HTR-8/SVneo (cell line): ENCODE measurements at places on chromosomes 13 and 19.
A peak's percentile ranks its signal among the peaks of the same experiment; 100 is the strongest.

DNA sequence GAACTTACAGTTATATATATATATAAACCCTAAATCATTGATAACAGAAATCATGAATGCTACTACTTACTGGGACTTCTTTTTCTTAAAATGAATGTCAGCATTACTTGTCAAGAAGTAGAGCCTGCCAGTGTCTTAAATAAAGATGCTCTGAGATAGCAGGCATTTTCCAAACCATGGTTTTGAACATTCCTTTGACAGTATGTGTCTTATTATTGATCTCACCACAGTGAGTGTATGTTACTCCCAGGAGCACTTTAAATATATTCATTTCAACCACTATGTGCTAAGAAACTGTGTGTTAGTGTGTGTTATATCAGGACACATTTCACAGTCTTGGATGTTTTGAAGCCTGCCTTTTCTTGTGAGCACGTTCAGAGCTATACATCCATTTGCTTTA, 28.2 kb downstream of the TNFRSF19 start:
- DNase-seq: no peak

DNA sequence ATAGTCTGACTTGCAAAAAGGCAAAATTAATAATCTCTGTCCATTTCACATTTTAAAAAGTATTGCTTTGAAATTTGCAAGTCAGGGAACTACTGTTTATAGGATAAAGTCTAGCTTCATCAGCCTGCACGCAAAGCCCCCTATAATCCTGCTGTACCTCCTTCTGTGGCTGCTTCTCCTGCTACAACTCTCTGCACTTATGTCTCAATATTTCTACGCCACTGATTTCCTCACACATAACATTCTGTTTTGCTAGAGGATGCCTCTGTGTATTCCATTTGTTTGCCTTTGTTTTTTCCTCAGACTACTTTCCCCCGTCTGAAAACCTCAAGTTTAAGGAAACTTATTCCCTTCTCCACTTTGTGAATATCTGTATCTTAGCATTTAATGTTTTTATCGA, 389.9 kb downstream of the RFC3 start:
- DNase-seq: no peak

- peak; percentile 12 for DNase-seq
Observed at GRCh38 chr13:50713523-50714248, 129.8 kb downstream of the DLEU7 start.

DNA sequence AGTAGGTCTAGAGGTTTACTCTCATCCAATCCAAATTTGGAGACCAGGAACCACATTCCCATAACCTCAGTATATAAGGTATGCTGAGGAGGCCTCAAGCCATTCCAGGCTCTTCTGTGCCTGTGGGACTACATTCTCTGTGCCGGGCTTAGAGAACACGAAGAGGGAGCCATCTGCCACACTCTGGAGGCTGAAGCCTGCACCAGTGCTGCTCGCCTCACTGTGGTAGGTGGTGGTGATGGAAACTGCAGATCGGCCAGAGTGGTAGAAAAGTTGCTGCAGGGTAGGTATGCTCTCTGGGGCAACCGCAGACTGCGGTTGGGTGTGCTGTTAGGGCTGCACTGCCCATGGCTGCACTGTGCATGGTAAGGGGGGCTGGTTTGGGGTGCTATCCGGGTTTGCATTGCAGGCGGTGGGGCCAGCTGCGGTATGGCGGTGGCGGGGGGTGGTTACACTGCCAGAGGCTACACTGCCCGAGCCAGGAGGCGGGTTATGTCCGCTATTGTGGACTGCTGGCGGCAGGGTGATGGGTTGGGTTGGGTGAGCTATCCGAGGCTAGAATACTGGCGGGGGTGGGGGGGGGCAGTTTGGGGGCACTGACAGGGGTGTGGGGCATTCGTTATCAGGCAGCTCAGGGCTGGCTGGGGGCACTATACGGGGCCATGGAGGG, 145.0 kb downstream of the TNFRSF19 start:
- no peak for DNase-seq

- no peak for DNase-seq
Observed at GRCh38 chr19:5130371-5131030, 161.6 kb downstream of the KDM4B start.

DNA sequence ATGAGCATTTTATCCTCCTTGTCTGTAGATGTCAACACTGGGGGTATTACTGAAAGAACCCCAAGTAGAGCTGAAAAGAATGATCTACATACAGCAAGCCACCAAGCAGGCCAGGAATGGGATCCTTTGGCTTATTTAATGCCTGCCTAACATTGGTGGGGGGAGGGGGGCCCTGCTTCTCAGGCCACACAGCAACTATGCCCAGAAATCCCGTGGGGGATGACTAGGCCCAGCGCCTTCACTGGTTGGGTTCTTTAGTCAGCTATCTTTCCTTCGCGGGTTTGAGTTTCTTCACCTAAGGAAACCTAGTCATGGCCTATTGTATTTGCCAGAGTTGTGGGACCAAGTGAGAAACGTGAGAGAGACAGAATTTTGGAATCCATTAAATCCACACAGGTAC, 80.5 kb downstream of the CCNA1 start:
- no peak for DNase-seq

- DNase-seq: no peak
Observed at GRCh38 chr13:111225810-111226546, 94.5 kb upstream of the TEX29 start.

- DNase-seq: no peak
Observed at GRCh38 chr19:45664575-45664974, 3.4 kb upstream of the GIPR start.

GRCh38 chr13:110425444-110425780, 118.3 kb downstream of the COL4A2 start:
- DNase-seq: no peak

- no peak for DNase-seq
Observed at GRCh38 chr19:30719189-30719998, 347.2 kb downstream of the ZNF536 start.

DNA sequence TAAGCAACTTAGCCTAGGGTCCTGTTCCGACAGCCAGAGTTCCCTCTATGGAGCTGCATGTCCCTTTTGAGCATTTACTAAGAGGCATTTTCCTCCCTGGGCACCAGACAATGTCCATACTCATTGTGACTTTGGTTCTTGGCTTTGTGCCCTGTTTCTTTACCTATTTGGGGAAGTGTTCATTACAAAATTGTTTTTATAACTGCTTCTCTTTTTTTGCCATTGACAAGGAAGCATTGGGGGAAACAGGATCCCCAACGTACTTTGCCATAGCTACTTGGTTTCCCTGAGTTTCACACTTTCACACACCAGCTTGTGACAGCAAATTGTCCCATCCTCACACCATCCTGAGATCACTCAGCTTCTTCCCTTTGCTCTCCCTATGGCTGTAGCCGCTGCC, 81.1 kb upstream of the SIAH3 start:
- no peak for DNase-seq

DNA sequence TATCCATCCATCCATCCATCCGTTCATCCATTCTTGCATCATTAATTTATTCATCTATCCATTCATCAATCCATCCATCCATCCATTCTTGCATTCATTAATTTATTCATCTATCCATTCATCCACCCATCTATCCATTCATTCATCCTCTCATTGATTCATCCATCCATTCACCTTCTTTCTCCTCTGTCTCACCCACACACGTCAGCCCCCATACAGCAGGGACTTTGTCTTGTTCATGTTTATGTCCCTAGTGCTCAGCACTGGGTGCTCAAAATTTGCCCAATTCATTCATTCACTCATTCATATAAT, 683 bp upstream of the AP1M2 start:
- DNase-seq: no peak

DNA sequence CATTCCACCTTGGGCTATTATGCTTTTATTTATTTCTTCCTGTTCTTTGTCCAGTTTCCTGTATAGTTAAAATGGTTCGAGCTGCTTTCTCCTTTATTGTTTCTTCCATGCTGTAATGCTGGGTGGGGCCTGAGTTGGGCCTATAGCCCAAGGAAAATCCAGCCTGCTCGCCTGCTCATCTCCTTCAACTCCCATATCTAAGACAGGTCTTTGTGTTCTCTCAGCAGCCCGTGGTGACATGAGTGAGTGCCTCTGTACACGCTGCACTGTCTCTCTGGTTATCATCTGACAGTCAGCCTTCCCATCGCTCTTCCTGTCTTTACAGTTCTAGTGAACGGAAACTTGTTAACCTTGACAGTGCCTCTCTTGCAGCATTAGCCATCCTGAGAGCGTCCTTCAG, 221.9 kb upstream of the SLC10A2 start:
- no peak for DNase-seq

DNA sequence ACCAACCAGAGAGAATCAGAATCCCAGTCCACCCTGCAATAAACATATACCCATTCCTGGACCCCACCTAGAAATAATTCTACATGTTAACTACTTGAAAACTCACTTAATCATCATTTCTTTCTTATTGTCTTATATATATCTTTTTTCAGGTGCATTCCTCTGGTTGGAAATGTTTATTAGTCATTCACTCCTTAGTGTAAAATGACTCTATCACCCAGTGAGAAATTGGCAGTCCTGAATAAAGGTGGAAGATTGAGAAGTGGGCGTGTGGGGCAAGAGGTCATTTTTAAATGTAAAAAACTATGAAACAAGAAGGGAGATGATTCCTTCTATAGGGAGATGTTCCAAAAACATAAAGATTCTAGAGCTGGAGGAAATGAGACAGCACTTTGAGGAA, 101.2 kb upstream of the MBNL2 start:
- no peak for DNase-seq

GRCh38 chr13:51767100-51767499, 36.9 kb downstream of the DHRS12 start:
- DNase-seq: no peak

DNA sequence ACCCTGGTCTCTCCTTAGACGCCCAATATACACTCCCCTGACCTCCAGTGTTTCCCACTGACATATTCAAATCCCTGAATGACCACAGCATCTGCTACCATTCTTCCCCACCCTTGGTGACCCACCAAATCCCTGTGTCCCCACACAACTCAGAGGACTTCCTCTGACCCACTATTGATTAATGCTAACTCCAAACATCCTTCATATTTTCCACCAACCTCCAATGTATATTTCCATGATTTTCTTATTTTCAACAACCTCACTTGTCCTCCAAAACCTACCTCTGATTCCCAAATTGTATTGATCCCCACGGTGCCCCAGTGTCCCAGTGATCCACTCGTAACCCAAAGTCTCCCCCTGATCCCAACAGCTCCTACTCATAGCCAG, 526 bp upstream of the DMWD start:
- DNase-seq: no peak

DNA sequence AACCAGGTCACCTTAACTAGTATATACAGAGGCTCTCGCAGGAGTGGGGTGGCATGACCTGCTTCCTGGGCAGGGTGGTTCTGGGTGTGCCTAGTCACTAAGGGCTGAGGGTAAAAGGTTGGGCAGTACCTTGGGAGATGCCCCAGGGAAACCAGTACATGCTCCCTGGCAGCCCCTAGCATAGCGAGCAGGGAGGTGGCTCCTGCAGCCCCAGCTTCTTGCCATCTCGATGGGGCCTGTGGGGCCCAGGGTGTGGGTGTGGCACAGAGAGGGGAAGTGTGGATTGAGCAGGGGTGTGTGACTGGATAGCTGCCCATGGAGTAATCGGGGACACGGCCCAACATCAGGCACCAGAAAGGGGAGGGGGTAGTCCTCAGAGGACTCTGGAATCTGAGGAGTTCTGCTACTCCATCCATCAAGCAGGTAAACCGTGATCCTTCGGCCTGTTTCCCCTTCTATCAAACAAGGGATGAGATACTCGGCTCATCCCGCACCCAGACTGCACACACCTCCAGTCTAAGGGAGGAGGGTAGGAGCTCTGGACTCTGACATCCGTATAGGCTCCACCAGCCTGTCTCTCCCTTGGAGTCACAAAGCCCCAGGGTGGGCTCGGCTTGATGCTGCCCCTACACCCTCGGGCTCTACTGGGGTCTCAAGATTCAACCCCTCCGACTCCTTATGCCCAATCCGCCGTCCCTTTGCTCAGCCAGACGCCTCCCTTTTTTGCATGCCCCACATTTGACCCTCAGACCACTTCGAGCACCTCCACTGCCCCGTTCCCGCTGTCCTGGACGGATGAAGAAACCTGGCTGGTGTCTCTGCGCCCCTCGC, 1.1 kb downstream of the ZBTB45 start:
- DNase-seq: no peak

DNA sequence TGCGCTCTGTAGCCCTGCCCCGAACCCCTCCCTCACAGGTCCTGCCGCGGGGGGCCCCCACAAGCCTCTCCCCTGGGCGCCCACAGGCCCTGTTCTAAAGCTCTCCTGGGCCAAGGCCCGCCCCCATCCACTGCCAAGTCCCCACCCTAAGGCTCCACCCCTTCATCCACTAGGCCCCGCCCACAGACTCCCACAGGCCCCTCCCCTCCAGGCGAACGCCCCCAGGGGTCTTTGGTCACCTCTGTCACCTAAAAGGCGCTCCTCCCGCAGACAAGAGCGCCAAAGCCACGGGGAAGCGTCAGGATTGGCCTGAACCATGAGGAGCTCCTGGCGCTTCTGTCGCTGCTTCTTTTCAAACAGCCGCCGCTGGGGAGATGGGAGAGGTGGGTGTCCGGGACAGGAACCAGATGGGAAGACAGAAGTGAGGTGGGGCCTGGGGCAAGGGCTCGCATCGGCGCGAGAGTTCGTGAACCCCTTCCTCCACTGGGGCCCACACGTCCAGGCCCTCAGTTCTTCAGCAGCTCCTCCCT, 2.3 kb downstream of the TULP2 start:
- DNase-seq: no peak

DNA sequence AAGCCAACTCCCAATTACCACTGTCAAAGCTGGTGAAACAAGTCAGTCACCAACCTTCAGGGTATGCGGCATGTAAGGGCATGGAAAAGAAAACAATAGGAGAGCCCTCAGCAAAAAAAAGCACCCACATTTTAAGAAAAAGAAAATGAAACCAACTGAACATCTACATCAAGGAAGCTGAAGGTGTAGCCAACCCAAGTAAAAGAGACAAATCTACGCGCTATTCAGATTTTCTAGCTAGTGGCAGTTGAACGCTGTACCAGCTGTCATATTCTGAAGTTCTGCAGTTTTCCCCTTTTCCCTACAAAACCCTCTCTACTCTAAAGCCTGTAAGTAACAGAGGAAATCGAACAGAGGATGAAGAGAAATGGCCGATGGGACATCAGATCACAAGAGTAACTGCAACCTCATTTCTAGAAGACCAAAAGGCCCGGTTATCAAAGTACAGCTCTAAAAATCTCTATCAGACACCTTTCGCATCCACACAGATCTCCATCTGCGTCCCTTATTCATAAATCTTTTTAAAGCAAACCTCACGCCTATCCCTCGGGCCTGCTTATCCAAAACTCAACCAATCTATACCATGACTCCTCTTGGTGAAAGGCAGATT, 1.4 kb downstream of the MYCBP2 start:
- no peak for DNase-seq

DNA sequence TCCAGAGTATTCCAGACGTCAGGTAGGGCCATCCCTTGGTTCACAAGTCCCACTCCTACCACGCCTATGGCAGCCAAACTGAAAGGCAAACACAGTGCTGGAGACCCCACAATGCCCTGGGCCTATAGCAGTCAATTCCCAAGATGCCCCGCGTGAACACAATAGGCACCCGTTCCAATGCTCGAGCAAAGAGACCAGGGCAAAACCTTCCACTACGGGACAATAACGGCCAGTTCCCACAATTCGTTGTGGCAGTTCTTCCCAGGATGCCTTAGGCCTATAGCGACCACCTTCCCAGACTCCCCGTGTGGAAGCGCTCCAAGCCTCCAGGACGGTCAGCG, 538 bp downstream of the ZNF428 start:
- peak; percentile 60 for DNase-seq

- DNase-seq: no peak
Observed at GRCh38 chr19:33063356-33063752, 1.3 kb downstream of the RHPN2 start.
